ENCODE measurements at places on chromosomes 6 and 20.

GRCh38 chr20:32439132-32439829 is 81.2 kb downstream of the ASXL1 start:
- no peak for DNase-seq

DNA sequence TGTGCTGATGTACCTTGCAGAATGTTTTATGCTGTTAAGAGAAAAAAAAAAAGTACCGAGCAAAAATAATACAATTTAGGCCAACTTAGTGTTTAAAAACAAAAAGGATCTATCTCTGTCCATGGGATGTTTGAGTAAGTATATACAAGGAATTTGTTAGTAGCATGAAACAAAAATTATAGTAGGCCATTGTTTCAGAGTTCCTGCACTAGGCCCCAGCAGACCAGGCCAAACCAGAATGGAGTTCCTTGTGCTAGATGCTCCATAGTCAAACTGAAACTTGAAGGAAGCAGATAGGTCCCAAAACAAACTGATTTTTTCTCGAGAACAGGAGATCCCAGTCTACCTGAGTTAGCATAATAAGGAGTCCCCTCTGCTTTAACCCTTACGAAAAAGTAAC is 72.5 kb downstream of the SNX9 start:
- DNase-seq, result no peak

GRCh38 chr20:18831830-18832499 is 18.4 kb downstream of the SCP2D1 start:
- no peak for DNase-seq

DNA sequence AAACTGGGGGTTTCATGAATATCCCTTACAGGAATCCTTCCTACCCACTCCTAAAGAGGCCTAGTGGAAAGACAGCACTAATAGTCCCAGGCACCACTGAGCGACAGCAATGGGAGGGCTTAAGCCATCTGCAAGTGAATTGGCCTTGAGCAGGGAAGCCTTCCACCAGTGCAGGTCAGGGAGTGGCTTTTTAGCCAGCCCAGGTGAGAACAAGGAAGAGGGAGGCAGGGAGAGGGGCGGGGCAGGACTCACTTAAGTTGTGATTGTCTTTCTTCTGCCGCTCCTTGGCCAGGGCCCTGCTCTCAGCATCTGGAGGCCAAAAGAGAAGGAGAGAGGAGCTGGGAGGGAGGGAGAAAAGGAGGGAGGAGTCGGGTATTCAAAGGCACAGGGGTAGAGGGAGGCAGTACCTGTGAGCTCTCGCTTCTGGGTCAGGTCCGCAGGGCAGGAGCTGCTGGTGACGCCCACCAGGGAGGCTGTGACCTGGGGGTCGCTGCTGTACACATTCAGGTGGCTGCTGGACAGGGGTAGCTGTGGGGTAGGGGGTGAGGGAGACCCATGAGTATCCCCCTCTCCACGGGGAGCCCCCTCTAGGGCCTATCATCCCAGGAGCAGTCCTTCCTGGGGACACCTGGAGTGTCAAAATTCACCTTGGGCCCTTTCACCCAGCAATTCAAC is 47.8 kb downstream of the TFEB start:
- no peak for DNase-seq

- DNase-seq, result no peak
Observed at GRCh38 chr20:21234806-21235483, 68.2 kb upstream of the XRN2 start.

DNA sequence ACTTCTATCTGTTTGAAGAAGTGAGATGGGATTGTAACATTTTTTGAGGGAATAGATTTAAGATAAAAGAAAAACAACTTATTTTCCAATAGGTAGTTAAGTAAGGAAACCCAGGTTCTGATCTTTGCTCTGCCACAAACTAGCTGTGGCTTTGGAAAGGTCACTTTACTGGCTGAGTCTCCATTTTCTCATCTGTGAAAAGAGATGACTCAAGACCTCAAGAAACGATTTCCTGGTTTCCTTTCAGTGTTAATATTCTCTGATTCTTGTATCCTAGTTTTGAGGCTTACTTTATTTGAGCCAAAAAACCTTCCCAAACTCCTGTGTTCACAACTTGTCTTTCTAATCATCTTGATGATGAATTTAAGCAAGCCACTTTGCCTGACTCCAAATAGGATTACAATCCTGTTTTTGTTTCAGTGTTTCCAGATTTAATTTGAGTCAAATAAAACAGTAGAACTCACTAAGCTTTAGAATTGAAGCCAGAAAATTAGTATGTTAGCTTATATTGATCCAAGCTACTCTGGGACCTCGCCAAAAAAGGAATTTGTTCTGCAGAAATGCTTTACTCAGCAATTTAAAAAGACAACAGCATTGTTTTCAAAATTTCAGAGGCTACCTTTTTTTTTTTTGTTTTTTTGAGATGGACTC is 51.1 kb downstream of the ENPP1 start:
- DNase-seq, result no peak

DNA sequence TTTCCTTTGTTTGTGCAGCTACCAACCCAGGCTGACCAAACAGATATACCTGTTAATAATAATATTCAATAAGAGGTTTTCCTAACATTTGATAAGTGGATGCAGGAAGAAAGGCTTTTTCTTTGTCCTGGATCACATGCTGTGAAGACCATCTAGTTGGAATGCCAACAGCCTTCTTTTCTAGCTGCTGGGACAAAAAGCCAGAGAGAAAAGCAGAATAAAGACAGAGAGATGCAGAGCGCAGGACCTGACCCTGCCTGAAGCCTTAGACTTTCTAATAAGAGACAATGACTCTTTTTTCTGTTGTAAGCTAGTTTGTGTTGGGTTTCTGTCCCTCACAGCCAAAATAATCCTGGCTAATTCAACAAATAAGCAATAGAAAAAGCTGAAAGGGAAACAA is 308.2 kb downstream of the PHF3 start:
- DNase-seq, result no peak

GRCh38 chr6:135084001-135084915 is 29.6 kb upstream of the HBS1L start:
- DNase-seq, result no peak

All from NCI-H2171 treated with DMSO at 0.1 percent for 48 hours (cell line).